Spleen (tissue), 13 donors: ENCODE measurements at places on chromosomes 7 and 10. TPM values are rescaled to one million over a fixed set of nuclear protein-coding genes. Genes with fewer than 3 reads are reported as not detected.

COL1A2 gene
- total RNA-seq, result 115 TPM

EPO gene
- total RNA-seq, result not detected

HTR7 gene
- total RNA-seq, result 0.79 TPM

USP6NL gene
- 37.2 TPM for total RNA-seq

GNA12 gene
- 39.6 TPM for total RNA-seq

PNLIP gene
- total RNA-seq, result 1.2 TPM

STEAP2 gene
- 15.8 TPM for total RNA-seq

FAM241B gene
- total RNA-seq, result 1.8 TPM

BUD31 gene
- 72.7 TPM for total RNA-seq

CRTAC1 gene
- total RNA-seq, result not detected

APBB1IP gene
- 88.3 TPM for total RNA-seq

SNX13 gene
- total RNA-seq, result 57.3 TPM

MYO1G gene
- total RNA-seq, result 66.5 TPM

SLC26A5 gene
- 0.10 TPM for total RNA-seq

ZNF22 gene
- 25.8 TPM for total RNA-seq

PDZD7 gene
- total RNA-seq, result 0.50 TPM

BZW2 gene
- 23.2 TPM for total RNA-seq

DKK1 gene
- total RNA-seq, result 4.4 TPM

SUGCT gene
- 2.1 TPM for total RNA-seq

TUBAL3 gene
- not detected for total RNA-seq

GIMAP8 gene
- 67.4 TPM for total RNA-seq

IGF2BP3 gene
- total RNA-seq, result 1.0 TPM

SLC13A1 gene
- total RNA-seq, result not detected

PIP gene
- not detected for total RNA-seq

NEBL gene
- 0.30 TPM for total RNA-seq

CPA1 gene
- 2.8 TPM for total RNA-seq

CFAP46 gene
- total RNA-seq, result 1.1 TPM

NEUROG3 gene
- not detected for total RNA-seq

NAT16 gene
- not detected for total RNA-seq

HOXA4 gene
- total RNA-seq, result 6.2 TPM

OPN4 gene
- not detected for total RNA-seq

SNCG gene
- 19.9 TPM for total RNA-seq

CABCOCO1 gene
- not detected for total RNA-seq

CALML5 gene
- not detected for total RNA-seq

PALD1 gene
- total RNA-seq, result 18.7 TPM

PRPS1L1 gene
- not detected for total RNA-seq

IFIT2 gene
- 12.8 TPM for total RNA-seq

RAB19 gene
- total RNA-seq, result 1.5 TPM
